ENCODE measurements at places on chromosomes 1 and 21. TPM values are rescaled to one million over a fixed set of nuclear protein-coding genes. Genes with fewer than 3 reads are reported as not detected.

The INSRR gene
- total RNA-seq, result not detected

The AADACL4 gene
- total RNA-seq, result not detected

The HTR6 gene
- 2.2 TPM for total RNA-seq

The RAB13 gene
- total RNA-seq, result 0.28 TPM

The CD53 gene
- total RNA-seq, result 176 TPM

The F11R gene
- total RNA-seq, result 15.2 TPM

The NLRP3 gene
- 8.5 TPM for total RNA-seq

The KIF21B gene
- total RNA-seq, result 65.4 TPM

The EIF4G3 gene
- total RNA-seq, result 21.5 TPM

The IGSF9 gene
- total RNA-seq, result not detected

The CYP4Z1 gene
- not detected for total RNA-seq

The ANGPTL3 gene
- total RNA-seq, result not detected

- peak; percentile 17 for DNase-seq
- H3K4me3 ChIP-seq, result peak within 1 kb of the TSS; percentile 93
- H3K27ac ChIP-seq, result peak within 1 kb of the TSS; percentile 93
- H3K36me3 ChIP-seq, result no peaks in the 10 kb centered on the region
- H3K4me1 ChIP-seq, result peaks cover 32% of the 10 kb centered on the region
Measured at GRCh38 chr1:15684042-15684461, at the start of gene PLEKHM2. Gene PLEKHM2 (plus strand): TSS chr1:15684320. CDS start chr1:15684559, 239 bp downstream.

GRCh38 chr1:106925750-106926149 lies 130.7 kb upstream of the PRMT6 start:
- H3K4me3 ChIP-seq, result no peak overlapping the region
- no peaks in the 10 kb centered on the region for H3K27me3 ChIP-seq
- H3K4me1 ChIP-seq, result no peaks in the 10 kb centered on the region
- H3K36me3 ChIP-seq, result no peaks in the 10 kb centered on the region
- no peak for DNase-seq
- H3K27ac ChIP-seq, result no peak overlapping the region

- H3K27ac ChIP-seq, result no peak overlapping the region
- no peaks in the 10 kb centered on the region for H3K4me1 ChIP-seq
- no peak for DNase-seq
- H3K27me3 ChIP-seq, result no peaks in the 10 kb centered on the region
Measured at GRCh38 chr1:168767894-168768584, 39.0 kb upstream of the DPT start.

DNA sequence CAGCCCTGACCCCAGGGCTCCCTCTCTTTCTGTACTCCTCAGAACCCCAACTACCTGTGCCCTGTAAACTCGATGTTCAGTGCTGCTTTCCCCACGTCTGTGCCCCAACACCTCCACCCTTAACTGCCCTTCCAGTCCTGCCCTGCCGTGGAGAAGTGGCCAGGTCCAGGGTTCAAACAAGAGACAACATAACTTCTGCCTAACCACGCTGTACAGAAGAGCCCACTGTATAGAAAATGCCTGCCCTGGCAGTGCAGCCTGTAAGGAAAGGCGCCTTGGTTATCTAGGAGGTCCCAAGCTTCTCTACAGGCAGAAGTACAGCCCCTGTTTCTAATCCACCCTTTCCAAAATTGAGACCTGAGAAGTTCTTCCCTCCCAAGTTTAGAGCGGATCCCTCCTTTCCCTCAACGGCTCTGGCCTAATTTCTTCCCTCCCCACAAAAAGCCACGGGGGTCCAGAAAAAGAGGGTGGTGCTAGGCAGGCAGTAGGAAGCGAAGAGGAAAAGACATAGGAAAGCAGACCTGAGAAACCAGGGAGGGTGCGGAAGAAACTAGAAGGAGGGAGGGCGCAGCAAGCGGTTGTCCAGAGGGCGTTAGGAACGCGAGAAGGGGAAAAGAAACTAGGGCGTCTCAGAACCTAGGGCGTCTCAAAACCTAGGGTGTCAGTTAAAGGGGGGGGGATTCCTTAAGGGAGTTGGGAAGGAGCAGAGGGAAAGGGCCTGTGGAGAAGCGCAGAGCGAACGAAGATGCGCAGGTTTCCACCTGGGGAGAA lies 3.2 kb downstream of the DMRTA2 start:
- H3K36me3 ChIP-seq, result no peaks in the 10 kb centered on the region
- H3K27ac ChIP-seq, result no peak overlapping the region
- peaks cover 42% of the 10 kb centered on the region for H3K4me1 ChIP-seq
- DNase-seq, result no peak
- no peak overlapping the region for H3K4me3 ChIP-seq
- H3K27me3 ChIP-seq, result peaks cover 85% of the 10 kb centered on the region

DNA sequence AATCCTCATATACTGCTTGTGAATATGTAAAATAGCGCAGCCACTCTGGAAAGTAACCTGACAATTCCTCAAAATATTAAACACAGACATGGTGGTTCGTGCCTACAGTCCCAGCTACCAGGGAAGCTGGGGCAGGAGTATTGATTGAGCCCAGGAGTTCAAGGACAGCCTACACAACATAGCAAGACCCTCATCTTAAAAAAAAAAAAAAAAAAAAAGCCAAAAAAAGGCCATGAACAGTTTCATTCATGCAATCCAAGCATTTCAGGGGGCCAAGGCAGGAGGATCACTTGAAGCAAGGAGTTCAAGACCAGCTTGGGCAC lies 4.6 kb downstream of the USP48 start:
- H3K36me3 ChIP-seq, result peaks cover 3% of the 10 kb centered on the region
- H3K27me3 ChIP-seq, result no peaks in the 10 kb centered on the region
- H3K4me3 ChIP-seq, result no peak overlapping the region
- no peak for DNase-seq
- H3K27ac ChIP-seq, result no peak overlapping the region

DNA sequence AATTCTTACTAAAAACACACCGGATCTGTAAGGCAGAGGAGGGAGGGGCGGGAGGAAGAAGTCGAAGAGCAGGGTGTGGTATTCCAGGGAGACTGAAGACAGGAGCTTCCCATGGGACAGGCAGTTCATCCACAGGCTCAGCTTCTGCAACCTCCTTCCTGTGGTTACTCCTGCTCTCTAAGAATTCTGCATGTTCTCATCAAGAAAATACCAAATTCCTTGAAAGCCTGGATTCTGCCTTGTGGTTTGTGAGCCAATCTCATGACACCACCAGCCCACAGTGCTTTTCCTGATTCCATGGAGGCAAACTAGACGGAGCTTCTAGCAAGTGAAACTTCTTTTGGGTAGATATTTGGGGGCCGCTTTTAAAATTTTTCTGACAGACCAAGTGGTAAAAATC lies 1.1 kb upstream of the ST6GALNAC3 start:
- no peaks in the 10 kb centered on the region for H3K27me3 ChIP-seq
- DNase-seq, result no peak
- H3K36me3 ChIP-seq, result no peaks in the 10 kb centered on the region

GRCh38 chr1:219121679-219122078 lies 52.0 kb upstream of the LYPLAL1 start:
- no peaks in the 10 kb centered on the region for H3K36me3 ChIP-seq
- no peak for DNase-seq
- no peaks in the 10 kb centered on the region for H3K27me3 ChIP-seq

DNA sequence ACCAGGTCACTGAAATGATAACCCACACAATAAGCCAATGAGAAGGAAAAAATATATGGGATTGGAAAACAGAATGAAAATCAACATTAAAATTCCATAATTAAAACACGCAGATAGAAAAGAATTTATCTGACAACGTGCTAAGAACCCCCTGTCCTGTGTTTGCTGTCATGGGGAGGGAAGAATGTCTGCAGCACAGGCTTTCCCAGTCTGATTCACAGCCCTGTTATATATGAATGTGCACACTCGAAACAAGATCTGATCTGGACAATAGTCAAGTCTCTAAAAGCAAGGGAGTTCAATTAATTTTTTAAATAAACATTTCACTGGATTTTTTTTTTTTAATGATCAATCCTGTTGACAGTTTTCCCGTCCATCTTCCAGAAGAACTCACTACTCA lies 220.0 kb downstream of the RERE start:
- DNase-seq, result no peak
- H3K4me3 ChIP-seq, result no peak overlapping the region
- no peak overlapping the region for H3K27ac ChIP-seq
- peaks cover 9% of the 10 kb centered on the region for H3K4me1 ChIP-seq
- no peaks in the 10 kb centered on the region for H3K27me3 ChIP-seq

GRCh38 chr1:115714572-115715141 lies 53.9 kb downstream of the CASQ2 start:
- H3K4me3 ChIP-seq, result no peak overlapping the region
- DNase-seq, result no peak
- H3K4me1 ChIP-seq, result no peaks in the 10 kb centered on the region
- no peaks in the 10 kb centered on the region for H3K36me3 ChIP-seq

- no peak for DNase-seq
- H3K4me3 ChIP-seq, result no peak overlapping the region
- no peaks in the 10 kb centered on the region for H3K27me3 ChIP-seq
Measured at GRCh38 chr1:224264321-224264720, 65.7 kb downstream of the NVL start.

GRCh38 chr1:40802742-40803113 lies 19.1 kb downstream of the KCNQ4 start:
- peak overlapping the region; percentile 49 for H3K27ac ChIP-seq
- H3K4me3 ChIP-seq, result peak overlapping the region; percentile 53
- H3K27me3 ChIP-seq, result no peaks in the 10 kb centered on the region
- peaks cover 25% of the 10 kb centered on the region for H3K4me1 ChIP-seq

- no peak for DNase-seq
- H3K4me1 ChIP-seq, result no peaks in the 10 kb centered on the region
- no peaks in the 10 kb centered on the region for H3K36me3 ChIP-seq
- H3K27ac ChIP-seq, result no peak overlapping the region
- H3K4me3 ChIP-seq, result no peak overlapping the region
Measured at GRCh38 chr1:150173141-150173585, 23.4 kb downstream of the PLEKHO1 start.

- no peak for DNase-seq
- peaks cover 7% of the 10 kb centered on the region for H3K27me3 ChIP-seq
- no peaks in the 10 kb centered on the region for H3K4me1 ChIP-seq
- H3K4me3 ChIP-seq, result no peak overlapping the region
- no peaks in the 10 kb centered on the region for H3K36me3 ChIP-seq
Measured at GRCh38 chr1:153386500-153386901, 4.4 kb downstream of the S100A8 start.

- H3K27me3 ChIP-seq, result no peaks in the 10 kb centered on the region
- no peak for DNase-seq
- no peak overlapping the region for H3K27ac ChIP-seq
- H3K4me1 ChIP-seq, result no peaks in the 10 kb centered on the region
- no peak overlapping the region for H3K4me3 ChIP-seq
Measured at GRCh38 chr1:90357995-90358394, 359.1 kb downstream of the BARHL2 start.

DNA sequence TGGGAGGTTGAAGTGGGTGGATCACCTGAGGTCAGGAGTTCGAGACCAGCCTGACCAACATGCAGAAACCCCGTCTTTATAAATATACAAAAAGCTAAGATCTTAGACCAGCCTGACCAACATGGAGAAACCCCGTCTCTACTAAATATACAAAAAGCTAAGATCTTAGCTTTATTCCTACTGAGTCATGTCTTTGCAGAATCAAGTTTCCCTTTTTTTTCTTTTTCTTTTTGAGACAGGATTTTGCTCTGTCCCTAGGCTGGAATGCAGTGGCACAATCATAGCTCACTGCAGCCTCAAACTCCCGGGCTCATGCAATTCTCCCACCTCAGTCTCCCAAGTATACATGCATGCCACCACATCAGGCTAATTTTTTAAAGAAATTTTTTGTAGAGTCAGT lies 21.4 kb downstream of the KDM5B start:
- H3K27ac ChIP-seq, result no peak overlapping the region
- H3K4me3 ChIP-seq, result no peak overlapping the region
- no peak for DNase-seq
- H3K27me3 ChIP-seq, result no peaks in the 10 kb centered on the region
- no peaks in the 10 kb centered on the region for H3K36me3 ChIP-seq
- H3K4me1 ChIP-seq, result peaks cover 5% of the 10 kb centered on the region

- no peak for DNase-seq
- H3K4me3 ChIP-seq, result no peak overlapping the region
- H3K4me1 ChIP-seq, result peaks cover 8% of the 10 kb centered on the region
Measured at GRCh38 chr1:204087893-204088528, 15.1 kb downstream of the SOX13 start.

DNA sequence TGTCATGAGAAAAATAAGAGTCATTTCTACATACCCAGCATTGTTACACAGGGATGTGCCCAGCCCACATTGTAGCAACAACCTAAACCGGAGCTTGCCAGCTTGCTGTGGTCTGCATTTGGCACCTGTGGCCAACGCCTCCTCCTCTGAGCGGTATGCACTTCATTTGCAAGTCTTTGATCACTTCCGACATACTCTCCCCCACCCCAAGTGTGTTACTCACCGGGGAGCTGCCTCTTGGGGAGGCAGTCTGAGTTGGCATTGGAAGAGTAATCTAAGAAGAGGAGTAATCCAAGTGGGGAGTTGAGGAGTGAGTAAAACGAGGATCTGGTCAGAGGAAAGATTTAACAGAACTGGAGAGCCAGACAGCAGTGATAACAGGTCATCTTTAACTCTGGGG lies 3.8 kb downstream of the BCL9 start:
- no peak overlapping the region for H3K27ac ChIP-seq
- H3K4me3 ChIP-seq, result no peak overlapping the region
- H3K27me3 ChIP-seq, result no peaks in the 10 kb centered on the region
- H3K4me1 ChIP-seq, result peaks cover 56% of the 10 kb centered on the region

GRCh38 chr1:31408788-31409318 lies 4.2 kb upstream of the SERINC2 start:
- H3K4me1 ChIP-seq, result peaks cover 14% of the 10 kb centered on the region
- DNase-seq, result no peak
- no peak overlapping the region for H3K4me3 ChIP-seq
- H3K27me3 ChIP-seq, result peaks cover 23% of the 10 kb centered on the region
- H3K36me3 ChIP-seq, result no peaks in the 10 kb centered on the region

DNA sequence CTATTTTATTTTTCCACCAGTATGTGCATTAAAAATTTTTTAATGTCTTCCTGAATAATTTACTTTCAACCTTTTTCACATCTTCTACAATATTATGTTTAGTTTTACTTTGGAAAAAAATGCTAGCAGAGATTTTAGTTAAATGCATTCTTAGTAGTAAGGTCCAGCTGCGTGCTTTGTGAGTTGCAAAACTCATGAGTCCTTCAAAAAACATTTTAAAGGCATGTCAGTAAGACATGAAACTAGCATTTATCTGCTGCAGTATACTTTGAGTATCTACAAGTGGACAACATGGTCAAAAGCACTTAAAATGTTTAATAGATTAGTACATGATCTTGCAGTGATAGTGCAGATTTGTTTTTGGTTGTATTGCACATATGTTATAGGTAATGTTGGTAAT lies 139.0 kb downstream of the HS2ST1 start:
- DNase-seq, result no peak
- no peaks in the 10 kb centered on the region for H3K27me3 ChIP-seq
- H3K27ac ChIP-seq, result no peak overlapping the region
- no peaks in the 10 kb centered on the region for H3K36me3 ChIP-seq
- no peak overlapping the region for H3K4me3 ChIP-seq

- H3K27me3 ChIP-seq, result no peaks in the 10 kb centered on the region
- no peak for DNase-seq
- H3K36me3 ChIP-seq, result no peaks in the 10 kb centered on the region
Measured at GRCh38 chr1:234107416-234108021, 203.0 kb downstream of the SLC35F3 start.

GRCh38 chr21:28256837-28257236 lies 735.8 kb downstream of the LTN1 start:
- H3K4me3 ChIP-seq, result no peak overlapping the region
- DNase-seq, result no peak
- no peaks in the 10 kb centered on the region for H3K4me1 ChIP-seq

Measured in CD4-positive, alpha-beta T cell (primary cell).